ENCODE measurements at places on chromosomes 3 and 15.

GRCh38 chr15:72676838-72677237 is 9.1 kb downstream of the HIGD2B start:
- no peak for DNase-seq

DNA sequence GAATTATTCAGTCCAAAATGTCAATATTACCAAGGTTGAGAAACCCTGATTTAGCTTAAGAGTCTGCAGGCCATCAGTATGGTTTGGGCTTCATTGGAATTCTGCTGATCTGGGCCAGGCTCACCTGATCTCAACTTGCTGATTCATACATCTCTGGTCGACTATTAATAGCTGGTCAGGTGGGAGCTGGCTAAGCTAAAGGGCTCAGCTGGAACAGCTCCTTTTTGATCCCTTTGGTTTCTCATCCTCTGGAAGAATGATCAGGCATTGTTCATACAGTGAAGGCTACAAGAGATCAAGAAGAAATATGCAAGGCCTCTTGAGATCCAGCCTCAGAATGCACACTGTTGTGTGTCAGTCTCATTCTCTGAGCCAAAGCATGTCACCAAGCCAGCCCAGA is 123.3 kb upstream of the MME start:
- DNase-seq: no peak

GRCh38 chr3:187777331-187777941 is 32.2 kb upstream of the BCL6 start:
- DNase-seq: peak; percentile 22

DNA sequence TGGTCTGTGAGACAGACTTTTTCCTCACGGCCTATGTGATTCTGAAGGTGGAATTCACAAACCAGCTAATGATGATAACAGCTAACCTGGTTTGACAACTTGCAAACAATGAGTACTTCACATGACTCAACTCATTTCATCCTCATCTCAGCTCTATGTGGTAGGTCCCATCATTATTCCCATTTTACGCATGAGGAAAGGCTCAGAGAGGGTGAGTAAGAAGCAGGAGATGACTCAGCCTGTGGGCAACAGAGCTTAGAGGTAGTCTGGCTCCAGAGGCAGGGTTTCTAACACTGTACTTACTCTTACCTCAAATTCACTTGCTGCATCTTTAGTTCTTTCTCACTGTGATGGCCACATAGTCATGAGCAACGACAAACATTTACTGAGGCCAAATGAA is 25.8 kb upstream of the PSMD6 start:
- DNase-seq: no peak

DNA sequence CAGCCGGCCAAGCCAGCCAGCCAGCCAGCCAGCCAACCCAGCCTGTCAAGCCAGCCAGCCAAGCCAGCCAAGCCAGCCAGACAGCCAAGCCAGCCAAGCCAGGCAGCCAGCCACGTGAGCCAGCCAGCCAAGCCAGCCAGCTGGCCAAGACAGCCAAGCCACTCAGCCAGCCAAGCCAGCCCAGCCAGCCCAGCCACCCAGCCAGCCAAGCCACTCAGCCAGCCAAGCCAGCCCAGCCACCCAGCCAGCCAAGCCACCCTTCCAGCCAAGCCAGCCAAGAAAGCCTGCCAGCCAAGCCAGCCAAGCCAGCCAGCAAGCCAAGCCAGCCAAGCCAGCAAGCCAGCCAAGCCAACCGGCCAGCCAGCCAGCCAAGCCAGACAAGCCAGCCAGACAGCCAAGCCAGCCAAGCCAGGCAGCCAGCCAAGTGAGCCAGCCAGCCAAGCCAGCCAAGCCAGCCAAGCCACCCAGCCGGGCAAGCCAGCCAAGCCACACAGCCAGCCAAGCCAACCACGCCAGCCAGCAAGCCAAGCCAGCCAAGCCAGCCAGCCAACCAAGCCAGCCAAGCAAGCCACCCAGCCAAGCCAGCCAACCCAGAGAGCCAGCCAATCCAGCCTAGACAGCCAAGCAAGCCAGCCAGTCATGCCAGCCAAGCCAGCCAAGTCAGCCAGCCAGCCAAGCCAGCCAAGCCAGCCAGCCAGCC is 199.5 kb downstream of the GOLGA6L6 start:
- peak; percentile 39 for DNase-seq

DNA sequence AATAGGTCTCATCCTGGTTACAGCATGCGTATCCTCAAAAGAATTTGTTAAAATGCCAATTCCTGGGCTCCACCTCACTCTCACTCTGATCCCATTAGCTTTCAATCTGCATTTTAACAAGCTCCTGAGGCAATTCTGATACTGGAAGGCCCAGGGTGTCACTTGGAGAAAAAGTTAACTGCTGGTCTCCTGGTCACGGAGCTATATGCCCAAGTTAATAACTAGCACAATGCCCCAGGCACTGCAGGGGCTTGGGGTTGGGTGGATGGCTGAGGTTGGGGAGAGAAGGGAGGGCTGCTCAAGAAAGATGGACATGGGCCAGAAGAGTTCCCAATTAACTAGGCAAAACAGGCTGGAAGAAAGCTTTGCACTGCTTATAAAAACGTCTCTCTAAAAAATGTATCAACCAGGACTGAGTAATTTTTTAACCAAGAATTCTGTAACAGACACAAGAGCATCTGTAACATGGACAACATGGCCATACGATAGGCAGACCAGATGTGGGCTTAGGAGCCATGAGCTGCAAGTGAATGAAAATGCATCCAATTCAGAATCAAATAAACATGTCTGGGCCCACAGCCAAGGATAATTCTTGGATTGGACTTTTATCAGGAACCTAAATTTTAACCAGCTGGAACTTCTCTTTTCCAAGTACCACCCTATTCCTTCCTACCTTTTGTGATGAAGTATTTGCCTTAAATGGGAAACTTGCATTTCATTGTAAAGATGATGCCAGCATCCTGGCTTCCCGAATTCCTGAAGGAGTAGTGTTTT is 4.2 kb downstream of the IL17RD start:
- DNase-seq: no peak

DNA sequence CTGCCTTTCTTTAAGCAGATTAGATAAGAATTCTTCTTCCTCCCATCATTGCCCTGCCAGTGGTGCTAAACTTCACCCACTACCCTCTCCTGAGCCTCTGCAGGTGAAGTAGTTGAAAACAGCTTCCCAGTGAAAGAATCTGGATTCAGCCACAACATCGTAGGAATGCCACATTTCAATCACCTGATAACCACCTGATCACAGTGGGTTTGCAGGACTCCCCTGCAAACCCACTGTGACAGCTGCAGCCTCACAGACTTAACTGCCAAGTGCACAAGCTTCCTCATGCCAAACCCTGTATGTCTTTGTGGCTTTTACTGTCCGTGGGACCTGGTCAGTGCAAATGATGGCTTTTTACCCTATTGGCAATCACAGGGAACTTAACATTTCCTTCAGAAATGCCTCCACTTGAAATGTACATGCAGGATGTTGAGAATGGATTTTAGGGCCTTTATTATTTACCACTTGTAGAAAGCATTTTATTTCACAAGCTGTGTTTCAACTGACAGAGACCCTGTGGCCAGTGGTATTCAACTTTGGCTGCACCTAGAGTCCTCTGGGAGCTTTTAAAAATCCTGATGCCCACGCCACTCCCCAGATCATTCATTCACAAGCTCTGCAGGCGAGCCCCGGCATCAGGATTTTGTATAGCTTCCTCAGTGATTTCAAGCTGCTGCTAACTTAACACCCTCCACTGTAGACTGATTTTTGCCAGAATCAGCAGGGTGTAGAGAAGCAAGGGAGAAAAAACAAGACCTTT is 49.1 kb downstream of the OXNAD1 start:
- no peak for DNase-seq

- no peak for DNase-seq
Observed at GRCh38 chr15:36755341-36756000, 176.0 kb downstream of the CDIN1 start.

DNA sequence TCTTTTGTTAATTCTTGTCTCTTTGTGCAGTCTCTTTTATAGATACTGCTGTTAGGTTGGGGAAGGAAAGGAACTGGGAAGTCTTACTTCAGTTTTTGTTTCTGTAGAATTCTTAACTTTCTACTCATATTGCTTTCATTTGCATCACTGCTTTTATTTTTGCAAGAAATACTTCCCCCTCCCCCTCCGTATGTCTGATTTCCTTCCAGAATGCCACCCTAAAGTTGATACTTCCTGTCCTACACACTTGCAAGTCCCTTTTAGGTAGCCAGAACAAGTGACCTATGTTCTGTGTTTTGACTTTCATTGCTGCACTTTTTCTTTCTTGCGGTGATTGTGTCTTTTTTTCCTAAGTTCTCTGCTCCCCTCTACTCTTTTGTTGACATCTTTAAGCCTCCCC is 477.4 kb downstream of the RSL24D1 start:
- DNase-seq: no peak

All from activated CD8-positive, alpha-beta memory T cell treated with anti-CD3 and anti-CD28 coated beads, Interleukin-2, amount 50 U/mL, for 4 hours (primary cell).